SW 1271 (cell line): ENCODE measurements at places on chromosomes 7 and 10.
A peak's percentile ranks its signal among the peaks of the same experiment; 100 is the strongest.

DNA sequence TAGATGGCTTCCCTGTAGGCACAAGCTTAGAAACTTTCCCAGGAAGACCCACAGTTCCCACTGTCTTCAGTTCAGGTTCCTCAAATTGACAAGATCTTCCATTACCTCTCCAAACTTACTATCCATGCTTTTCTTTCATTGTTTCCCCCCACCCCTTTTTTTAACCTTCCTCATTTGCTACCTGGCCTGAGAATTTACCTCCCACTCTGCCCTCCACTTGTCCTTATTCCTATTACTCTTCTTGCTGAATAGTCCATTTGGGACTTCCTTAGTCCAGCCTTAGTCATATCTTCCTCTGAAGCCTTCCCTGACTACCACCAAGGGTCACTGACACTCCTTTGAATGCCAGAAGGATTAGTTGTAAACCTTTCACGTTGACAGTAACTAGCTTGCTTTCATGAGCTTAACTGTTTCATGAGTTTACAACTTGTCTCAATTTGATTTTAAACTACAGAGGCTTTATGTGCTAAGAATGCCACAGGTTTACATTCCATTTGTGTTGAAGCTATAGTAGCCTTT is 1.2 kb upstream of the CALU start:
- peak; percentile 38 for DNase-seq

- DNase-seq: no peak
Measured at GRCh38 chr10:125795637-125796190, 20.1 kb upstream of the MMP21 start.

DNA sequence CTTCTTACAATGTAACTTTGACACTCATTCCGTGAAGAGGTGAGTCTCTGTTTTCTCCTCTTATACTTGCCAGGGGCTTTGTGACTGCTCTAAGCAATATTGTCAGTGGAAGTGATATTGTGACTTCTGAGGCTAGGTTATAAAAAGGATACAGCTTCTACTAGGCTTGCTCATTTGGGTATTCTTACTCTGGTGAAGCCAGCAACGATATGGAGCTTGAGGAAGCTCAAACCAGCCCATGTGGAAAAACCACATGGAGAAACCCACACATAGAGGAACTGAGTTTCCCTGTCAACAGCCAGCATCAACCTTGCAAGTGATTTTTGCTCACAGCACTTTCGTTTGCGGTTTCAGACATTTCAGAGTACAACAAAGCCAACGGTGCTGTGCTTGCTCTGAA is 149.6 kb upstream of the SEMA3E start:
- DNase-seq: no peak

DNA sequence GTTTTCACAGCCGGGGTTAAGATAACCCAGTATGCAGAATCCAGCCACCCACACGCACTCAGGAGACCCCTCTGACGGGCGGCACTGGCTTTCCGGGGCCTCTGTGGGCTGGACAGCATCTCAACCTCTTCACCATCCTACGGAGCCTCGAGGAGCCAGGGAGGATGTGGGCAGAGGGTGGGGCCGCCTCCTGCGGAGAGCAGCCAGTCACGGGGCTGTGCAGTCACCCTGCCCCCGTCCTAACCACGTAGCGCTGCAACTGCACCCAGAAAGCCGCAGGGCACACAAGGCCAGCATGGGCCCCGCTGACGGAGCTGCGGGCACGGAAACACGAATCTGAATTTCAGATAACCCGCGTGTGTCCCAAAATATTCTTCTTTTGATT is 270.3 kb downstream of the ELFN1 start:
- DNase-seq: no peak

- no peak for DNase-seq
Measured at GRCh38 chr10:103969436-103969835, 2.5 kb downstream of the SLK start.

DNA sequence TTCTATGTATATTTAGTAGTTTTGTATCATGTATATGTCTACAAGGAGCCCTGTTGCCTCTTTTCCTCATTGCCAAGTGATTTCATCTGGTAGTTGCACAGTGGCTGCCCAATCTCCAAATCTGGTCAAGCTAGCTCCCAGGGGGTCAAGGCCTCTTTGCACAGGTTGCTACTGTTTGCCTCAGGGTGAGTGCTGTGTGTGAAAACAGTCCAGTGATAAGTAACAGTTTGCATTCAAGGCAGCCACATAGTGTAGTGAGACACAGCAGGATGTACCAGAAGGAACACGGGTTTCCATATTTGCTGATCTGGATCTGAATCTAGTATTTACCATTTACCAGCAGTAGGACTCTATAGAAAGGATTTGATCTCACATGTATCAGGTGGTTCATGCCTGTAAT is 13.3 kb upstream of the EPC1 start:
- DNase-seq: no peak

DNA sequence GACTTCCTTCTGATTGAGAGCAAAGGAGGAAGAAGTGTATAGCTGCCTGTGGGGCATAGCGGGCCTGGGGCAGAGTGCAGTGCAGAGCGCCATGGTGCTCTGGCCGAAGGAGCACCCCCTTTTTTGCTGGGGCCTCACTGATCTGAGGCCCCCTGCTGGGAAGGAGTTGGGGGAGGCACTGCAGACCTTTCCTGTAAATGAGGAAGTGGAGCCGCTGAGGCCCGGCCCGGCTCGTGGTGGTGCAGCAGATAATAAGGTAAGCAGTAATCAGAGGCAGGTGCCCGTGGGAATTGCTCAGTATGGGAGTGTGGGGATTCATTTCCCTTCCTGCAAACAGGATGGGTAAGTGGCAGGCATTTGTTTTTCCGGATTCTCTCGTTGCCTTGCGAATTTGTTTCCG is 373.7 kb upstream of the MKI67 start:
- no peak for DNase-seq

- no peak for DNase-seq
Measured at GRCh38 chr7:151937286-151937685, 19.0 kb upstream of the GALNTL5 start.

DNA sequence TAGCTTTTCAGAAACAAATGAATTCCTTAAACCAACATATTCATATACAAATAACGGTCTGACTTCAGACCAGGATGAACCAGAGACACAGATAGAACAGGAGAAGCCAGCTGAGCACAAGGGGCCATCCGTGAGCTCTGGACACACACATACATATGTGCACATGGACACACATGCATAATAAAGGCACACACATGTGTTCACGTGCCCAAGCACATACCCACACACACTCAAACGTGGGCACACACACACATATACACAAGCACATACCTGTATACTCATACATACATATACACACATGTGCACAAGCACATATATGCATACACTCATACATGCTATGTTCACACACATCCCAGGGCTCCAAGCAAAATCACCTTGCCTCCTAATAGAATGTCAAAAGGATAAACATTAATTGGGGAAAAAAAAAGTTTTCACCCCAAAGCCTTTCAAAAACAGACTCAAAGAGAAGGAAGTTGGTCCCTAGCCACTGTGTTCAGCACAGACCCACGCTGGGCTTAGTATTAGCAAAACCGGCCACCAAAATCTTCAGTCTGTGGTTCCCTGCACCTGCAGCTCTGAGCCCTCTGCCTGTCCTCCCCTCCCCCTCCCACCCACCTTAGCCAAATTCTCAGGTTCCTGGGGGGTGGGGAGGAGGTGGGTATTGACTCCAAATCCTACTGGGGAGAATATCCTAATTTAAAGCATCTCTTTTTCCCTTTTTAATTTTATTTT is 100.4 kb upstream of the MACROH2A2 start:
- no peak for DNase-seq

GRCh38 chr10:22779331-22780019 is 65.1 kb upstream of the PIP4K2A start:
- no peak for DNase-seq

- no peak for DNase-seq
Measured at GRCh38 chr10:89979726-89980125, 278.3 kb downstream of the KIF20B start.

GRCh38 chr10:69757553-69758309 is 44.0 kb upstream of the COL13A1 start:
- DNase-seq: no peak

DNA sequence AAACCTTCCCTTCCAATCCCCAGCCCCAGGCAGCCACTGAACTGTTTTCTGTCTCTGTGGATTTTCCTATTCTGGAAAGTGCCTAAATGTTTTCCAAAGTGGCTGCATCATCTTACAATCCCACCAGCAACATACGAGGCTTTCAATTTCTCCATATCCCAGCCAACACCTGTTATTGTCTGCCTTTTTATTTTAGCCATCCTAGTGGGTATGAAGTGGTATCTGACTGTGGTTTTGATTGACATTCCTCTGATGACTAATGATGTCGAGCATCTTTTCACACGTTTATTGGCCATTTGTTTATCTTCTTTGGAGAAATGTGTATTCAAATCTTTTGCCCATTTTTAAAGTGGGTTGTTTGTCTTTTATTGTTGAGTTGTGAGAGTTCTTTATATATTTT is 6.2 kb upstream of the SMC3 start:
- no peak for DNase-seq

DNA sequence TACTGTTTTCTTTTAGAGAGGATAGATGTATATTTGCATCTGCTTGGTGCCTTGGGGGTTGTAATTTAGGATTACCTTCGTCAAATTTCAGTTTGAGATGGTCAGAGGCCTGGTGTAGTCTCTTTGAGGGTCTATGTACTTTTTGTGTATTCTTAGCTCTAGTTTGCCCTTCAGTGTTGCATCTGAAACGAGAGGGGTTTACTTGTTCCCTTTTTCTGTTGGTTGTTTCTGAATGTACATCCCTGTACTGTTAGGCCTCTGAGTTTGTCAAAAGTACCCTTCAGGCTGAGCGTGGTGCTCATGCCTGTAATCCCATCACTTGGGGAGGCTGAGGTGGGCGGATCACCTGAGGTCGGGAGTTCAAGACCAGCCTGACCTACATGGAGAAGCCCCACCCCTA is 60.0 kb downstream of the MLLT10 start:
- DNase-seq: no peak

DNA sequence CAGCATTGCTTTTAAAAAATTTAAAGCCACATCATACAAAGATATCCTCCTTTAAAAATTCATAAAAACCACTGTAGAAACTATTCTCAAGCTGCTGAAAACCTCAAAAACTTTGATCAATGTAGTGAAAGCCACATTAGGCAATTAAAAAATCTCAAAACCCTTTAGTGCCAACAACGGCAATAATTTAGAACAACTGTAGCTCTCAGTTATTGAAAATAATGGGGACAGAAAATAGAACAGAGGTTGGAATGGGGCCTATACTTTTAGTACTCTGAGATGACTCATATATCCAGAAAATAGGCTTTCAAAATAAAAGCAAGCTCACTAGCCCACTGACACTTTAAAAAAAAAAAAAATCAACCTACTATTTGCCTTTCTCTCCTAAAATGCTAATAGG is 87.5 kb downstream of the GSAP start:
- no peak for DNase-seq
